ENCODE measurements at places on chromosomes 5 and 9.

DNA sequence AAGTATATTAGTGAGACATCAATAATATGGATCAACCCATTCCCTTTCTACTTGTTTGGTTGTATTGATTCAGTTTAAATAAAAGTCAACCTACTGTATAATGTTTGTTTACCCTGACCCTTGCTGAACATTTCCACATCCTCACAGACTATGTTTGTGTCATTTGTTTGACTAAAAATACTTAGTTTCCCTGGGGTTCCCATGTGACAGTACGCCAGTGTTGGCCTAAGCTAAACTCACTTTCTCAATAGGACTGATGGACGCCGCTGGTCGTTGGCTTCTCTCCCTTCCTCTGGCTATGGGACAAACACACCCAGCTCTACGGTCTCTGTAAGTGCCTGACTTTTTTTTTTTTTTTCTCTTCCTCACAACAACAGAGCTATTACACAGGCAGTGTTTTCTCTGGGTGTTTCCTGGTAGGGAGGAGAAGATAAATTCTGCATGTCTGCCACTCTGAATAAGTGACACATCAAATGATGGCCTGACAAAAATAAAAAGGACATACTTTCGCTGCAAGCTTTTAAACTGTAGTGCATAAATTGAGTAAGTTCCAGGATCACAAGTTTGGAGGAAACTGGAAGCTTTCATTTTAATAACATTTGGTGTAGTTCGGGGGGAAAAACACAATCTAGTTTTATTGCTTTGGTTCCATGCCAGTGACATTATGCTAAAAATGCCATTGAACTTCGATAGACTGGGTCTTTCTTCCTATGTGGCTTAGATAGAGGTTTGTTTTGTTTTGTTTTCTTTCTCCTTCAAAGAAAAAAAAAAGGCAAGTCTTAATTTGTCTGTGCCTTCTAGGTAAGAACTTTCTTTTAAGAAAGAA, 101.0 kb downstream of the CD180 start:
- no peak for DNase-seq

DNA sequence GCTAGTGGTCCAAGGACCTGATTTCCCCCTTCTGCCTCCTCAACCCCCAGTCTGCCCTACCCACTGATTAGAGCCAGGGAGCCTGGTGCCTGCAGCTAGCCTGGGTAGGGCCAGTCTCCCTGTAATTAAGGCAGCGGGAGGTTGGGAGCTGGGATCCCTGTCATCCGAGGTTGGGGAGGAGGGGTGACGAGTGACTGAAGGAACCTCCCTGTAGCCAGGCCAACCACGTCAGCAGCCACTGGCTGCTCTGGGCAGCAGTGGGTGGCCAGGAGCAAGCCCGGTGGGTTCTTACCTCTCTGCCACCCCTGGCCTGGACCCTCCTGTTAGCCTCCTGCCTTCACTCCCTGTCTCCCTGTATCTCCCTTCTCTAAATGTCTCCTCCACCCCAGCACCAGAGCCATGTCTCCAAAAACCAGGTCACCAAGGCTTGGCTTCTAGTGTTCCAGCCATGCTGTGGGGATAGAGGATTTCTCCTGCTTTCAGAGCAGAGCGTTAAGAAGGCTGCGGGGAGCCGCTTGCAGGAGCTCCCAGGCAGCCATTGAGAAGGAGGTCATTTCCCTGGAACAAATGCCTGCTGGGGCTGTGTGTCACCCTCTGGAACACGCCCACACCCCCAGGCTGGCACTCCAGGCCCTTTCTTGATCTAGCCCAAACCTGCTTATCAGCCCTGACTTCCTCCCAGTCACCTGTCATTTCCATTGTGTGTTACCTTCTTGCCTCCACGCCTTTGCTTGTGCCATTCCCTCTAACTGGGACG, 65.0 kb upstream of the GGTA1 start:
- no peak for DNase-seq

DNA sequence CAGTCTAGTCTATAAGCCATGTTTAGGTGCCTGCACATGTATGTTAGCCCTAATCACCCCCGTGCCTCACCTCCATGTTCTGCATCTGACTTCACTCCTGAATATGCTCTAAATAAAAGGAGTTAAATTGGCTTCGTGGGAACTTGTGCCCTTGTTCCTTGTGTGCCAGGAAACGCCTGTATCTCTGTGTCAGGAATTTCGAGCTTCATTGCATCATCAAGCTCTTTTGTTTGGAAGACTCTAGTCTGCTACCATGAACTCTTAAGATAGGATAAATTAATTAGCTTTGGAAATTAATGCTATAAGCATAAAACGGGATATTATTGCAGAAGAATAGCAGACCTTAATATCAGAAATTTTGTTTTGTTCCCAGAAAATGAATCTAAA, 99.2 kb downstream of the ADCY2 start:
- DNase-seq, result no peak

- no peak for DNase-seq
Observed at GRCh38 chr9:89464300-89464901, 33.5 kb downstream of the SEMA4D start.

DNA sequence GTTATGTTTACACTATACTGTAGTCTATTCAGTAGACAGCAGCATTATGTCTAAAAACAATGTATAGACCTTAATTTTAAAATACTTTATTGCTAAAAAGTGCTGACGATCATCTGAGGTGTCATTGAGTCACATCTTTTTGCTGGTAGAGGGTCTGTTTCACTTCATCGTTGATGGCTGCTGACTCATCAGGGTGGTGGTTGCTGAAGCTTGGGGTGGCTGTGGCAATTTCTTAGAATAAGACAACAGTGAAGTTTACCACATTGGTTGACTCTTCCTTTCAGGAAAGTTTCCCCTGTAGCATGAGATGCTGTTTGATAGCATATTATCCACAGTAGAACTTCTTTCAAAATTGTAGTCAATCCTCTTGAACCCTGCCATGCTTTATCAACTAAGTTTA, 150.3 kb downstream of the FBXL7 start:
- DNase-seq, result no peak

DNA sequence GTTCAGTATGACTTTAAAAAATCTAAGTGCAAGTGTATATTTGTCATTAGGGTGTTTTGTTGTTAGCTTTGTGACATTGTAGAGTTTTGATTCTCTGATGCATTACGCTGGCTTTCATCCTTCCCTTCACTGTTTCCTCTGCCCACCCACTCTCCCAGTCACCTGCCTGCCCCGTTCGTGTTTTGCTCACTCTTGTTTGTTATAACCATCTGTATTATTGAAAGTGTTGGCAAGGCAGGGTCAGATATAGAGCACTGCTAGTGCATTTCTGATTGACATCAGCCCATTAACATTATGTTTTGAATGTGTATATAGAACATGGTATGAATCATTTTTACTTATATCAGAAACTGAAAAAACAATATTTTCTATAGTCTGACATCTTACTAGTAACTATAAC, 27.3 kb downstream of the SCGB3A1 start:
- DNase-seq, result no peak
